ENCODE measurements at places on chromosomes 12 and 14.

DNA sequence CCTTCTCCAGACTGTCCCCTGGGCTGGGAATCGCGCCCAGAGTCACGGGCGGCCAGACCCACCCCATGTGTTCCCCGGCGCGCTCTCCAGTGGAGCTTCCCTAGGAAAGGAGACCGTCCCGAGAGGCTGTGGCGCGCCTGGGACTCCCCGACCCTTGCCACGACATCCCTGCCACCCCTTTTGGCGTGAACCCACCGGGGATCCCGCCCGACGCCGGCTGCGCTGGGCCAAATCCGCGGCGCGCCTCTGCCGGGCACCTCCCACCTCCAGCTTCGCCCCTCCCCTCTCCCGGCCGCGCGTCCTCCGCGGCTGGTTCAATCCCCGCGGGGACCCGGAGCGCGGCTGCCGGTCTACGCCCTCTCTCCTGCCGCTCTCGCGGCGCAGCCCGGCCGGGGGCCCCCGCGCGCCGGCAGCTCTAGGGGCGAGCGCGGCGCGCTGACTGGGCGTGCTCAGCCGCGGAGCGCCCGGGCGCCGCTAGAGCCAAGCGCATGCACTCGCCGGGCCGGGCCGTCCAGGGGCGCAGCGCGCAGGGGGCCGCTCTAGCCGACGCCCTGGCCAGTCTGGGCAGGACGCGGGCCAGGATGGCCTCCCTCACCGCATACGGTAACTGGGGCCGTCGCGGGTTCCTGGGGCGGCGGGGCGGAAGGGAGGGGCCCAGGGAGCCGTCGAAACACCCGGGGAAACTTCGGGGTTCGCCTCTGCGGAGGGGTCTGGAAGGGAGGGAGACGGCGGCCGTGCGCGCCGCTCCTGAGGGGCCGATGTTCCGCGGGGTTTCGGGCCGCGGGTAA, 77.4 kb upstream of the ANO4 start:
- peak; percentile 18 for DNase-seq

GRCh38 chr14:67576216-67576955, 23.7 kb downstream of the PIGH start:
- no peak for DNase-seq

DNA sequence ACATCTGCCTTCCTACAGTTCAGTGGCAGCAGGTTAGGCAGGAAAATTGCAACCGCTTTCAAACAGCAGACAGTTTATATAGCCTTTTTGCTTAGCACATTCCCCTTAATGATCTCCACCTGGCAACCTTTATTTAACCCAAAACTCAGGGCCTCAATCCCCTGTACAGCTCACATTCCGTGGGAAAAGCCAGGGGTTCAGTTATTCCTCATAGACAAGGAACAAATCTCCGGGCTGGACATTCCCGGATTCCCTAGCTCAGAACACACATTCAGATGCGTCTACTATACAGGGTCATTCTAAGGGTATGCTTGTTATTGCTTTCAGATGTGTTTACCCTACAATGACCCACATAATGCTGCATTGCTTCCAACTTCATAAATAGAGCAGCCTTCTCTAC, 73.8 kb upstream of the DCN start:
- DNase-seq: no peak

- DNase-seq: no peak
These were observed 14.7 kb upstream of the MSRB3 start for GRCh38 chr12:65263777-65264176.

DNA sequence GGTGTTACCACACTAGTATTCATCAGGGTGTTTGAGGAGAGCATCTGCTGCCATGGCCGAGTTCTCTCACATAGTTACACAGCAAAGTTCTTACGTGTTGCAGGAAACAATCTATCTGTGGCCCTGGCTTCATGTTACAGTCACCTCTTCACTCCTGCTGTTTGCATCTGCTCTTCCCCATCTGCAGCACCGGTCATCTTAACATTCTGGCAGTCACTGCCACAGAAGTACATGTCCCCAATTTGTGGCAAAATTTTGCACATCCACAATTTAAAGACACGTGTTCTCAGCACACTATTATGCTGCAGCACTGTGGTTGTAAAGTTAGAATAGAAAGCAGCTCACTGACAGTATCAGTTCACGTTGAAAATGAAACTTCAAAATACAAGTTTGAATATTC, 23.2 kb downstream of the MAPK1IP1L start:
- no peak for DNase-seq

- DNase-seq: no peak
These were observed 42.4 kb downstream of the PLEKHG3 start for GRCh38 chr14:64746298-64747250.

DNA sequence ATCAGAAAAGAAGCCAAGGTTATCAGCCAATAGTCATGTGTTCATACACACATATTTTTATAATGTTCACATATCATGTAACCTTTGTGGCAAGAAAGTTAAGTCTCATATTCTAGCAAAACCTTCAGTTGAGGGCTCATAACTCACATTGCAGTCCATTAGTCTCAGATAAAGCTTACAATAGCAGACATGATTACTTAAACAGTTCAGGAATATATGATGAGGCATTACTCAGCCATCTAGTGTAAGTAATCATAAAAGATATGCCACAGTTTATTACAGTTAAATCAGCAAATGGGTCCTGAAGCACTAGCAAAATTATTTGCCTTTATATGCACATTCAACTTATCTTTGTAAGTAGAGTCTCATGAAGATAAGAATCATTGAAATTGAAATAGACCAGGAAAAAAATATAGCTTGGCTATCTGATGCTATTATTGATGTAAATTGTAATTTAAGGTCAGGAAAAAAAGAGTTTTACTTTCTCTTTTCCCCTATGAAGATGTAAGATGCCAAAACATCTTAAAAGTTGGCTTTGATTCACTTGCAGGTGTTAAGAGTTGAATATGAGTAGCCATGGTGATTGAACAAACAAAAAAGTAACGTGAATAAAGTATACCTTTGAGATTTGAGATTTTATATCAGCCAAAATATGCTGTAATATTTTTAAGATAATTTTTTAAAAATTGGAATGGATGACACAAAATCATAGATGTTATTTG, 537.0 kb downstream of the SLC6A15 start:
- no peak for DNase-seq

DNA sequence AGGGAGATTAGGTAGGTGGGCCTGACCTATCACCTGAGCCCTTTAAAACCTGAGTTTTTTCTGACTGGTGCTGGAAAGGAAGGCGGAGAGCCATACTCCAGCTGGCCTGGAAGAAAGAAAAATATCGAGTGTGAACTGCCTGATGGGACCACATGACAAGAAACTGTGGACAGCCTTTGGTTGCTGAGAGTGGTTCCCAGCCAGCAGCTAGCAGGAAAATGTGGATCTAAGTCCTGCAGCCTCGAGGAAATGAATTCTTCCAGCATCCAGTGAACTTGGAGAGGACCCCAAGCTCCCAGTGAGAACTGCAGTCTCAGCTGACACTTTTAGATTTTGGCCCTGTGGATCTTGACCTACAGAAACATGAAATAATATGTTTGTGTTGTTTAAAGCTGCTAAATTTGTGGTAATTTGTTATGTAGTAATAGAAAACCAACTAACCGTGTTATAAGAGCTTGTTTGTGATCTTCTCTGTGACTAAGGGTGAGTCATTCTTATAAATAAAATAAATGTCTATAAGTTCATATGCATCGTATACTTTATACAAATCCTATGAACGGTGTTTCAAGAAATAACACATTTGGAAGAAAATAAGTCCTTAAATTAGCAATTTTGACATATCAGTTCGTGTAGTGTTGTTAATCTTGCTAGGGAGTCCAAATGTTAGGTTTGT, 359.6 kb downstream of the BMP4 start:
- no peak for DNase-seq

- peak; percentile 56 for DNase-seq
These were observed 12.4 kb upstream of the ITGB7 start for GRCh38 chr12:53219292-53219955.

DNA sequence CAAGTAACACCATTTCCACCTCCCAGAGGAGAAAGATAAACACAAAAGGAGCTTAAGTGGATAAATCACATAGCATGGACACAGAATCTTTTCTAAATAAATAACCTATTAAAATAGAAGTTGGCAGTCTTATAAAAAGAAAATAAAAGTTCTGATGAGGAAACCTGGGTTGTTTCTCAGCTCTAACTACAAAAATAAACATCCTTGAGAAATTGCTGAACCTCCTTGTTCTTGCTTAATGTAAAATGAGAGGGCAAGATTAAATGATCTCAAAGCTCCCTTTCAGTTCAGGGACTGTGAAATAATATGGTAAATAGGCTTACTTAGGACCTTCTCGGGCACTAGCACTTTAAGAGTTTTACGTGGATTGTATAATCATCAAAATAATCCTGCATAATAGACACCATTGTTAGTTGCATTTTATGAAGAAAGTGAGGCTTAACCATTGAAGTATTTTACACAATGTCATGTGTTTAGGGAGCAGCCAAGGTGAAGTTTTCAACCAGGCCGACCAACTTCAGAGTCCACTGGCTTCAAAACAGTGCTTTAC, 214.0 kb upstream of the NOVA1 start:
- no peak for DNase-seq

DNA sequence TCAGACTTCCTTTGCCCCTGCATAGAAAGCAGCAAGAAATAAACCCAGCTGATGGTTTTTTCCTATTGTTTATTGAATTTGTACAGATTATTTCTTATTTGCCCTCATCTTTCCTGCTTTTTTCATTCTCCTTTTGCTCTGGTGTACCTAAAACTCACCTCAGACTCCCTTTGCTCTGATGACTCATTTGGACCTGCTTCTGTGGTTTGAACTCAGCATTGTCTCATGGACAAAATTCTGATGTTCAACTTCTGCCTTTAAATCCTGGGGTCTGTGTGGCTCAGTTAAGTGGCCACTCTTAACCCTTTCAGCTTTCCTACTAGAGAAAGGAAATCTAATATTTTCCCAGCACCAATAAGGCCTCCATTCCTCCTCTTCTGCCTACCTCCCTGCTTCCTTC, 3.5 kb upstream of the SENP1 start:
- DNase-seq: no peak

DNA sequence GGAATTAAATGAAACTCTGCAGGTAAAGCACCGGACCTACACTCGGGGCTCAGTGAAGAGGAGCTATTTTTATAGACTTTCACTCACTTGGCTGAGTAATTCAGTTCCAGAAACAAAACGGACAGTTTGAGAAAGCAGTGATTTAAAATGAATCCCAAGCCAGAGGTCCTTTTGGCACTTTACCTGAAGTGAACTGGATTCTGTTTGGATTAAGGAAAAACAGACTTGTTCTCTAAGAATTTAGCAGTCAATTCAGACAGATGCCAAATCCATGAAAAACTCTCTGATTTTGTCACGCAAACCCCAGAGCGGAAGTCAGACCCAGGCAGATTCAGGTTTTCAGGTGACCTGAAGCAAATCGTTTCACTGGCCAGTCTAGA, 4.9 kb upstream of the VASH1 start:
- DNase-seq: no peak

All from left colon (tissue), 2 donors.